Activated naive CD4-positive, alpha-beta T cell treated with anti-CD3 and anti-CD28 coated beads, Interleukin-2, amount 10 ng/mL, durations not matched to agents 7 days and 5 days (primary cell): ENCODE measurements at places on chromosomes 6 and 20.

- peak; percentile 97 for DNase-seq
These were observed 60.6 kb downstream of the FAM217A start for GRCh38 chr6:4018171-4018923.

- no peak for DNase-seq
These were observed 43.2 kb upstream of the GABRR1 start for GRCh38 chr6:89260310-89260709.

DNA sequence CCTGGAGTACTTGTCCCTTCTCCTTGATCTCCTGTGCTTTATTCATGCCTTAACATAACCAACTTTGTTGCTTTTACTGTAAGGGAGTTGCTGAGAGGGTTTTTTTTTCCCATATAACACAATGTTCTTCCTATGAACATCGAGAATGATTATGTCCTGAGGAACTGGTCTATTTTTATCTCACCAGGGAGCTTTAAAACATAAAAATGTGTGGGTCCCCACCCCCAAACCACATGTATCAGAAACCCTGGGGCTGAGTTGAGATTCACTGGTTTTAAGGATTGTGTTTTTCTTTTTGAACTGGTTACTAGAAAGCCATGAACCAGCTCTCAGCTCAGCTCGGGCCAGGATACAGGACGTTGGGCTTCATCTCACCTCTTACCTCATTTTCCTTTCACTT is 118.5 kb upstream of the JAG1 start:
- no peak for DNase-seq

DNA sequence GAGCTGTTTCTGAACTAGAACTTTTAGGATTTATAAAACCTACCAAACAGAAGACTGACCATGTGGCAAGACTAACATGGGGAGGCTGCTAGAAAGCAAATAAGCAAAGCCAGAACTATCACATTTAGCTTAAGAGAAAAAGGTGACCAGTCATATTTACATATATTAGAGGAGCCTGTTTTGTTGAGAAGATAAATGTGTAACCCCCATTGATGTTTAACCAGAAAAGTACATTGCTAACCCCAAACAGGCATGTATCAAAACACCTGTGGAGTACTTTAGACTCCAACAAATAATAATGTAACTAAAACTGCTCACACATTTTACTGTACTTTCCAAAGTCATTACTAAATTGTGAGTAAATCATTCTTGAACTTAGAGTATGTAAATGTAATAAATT is 35.0 kb downstream of the AKIRIN2 start:
- no peak for DNase-seq

DNA sequence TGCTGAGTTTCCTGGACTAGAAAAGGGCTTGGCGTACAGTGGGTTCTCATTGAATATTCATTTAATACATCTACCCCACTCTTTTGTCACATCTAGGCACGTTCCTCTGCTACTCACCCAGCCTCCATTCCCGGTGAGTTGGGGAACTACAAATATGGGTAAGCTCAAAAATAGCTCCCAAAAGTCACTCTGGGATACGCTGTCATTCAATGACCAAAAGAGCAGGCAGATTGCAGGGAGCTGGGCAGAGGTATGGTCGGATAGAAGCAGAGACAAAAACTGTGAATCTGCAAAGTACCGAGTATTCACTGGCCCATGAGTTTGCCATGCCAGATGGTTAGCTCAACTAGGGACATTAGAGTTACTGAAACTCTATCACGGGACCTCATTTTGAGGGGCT is 103.9 kb upstream of the SASH1 start:
- no peak for DNase-seq

DNA sequence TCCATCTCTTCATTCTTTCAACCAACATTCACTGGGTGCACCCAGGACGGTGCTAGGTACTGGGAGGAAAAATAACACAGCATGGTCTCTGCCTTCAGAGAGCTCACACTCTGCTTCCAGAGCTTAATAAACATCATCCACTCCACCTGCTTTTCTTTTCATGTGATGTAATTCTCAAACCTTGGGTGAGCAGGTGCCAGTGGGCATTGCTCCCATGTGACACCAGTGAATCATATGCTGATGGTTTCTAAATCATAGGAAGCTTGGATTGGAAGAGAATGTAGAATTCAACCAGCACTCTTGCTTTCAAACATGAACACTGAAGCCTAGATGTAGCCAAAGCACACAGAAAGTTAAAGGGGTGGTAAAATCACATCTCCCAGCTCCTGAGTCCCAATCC is 189.8 kb downstream of the FOXA2 start:
- no peak for DNase-seq

GRCh38 chr20:54572665-54573435 is 97.5 kb downstream of the DOK5 start:
- no peak for DNase-seq

DNA sequence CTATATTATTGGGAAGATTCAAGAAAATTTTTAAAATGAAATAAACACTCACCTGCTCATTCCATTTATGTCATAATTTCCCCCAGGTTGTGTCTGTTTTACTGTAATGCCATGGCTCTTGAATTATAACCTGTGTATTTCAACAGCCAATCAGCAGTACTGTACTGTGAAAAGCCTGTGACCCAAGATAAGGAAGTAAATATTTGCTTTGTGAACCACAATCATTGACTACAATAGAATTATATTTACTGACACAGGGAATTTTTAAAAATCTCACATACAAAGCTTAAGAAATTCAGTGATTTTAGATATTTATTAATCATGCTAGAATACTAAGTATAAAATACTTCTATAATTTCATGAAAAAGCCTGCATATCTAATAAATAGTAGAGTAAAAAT is 6.0 kb downstream of the RGS17 start:
- no peak for DNase-seq

- DNase-seq = no peak
These were observed 117.6 kb upstream of the TMEM181 start for GRCh38 chr6:158442306-158442705.

DNA sequence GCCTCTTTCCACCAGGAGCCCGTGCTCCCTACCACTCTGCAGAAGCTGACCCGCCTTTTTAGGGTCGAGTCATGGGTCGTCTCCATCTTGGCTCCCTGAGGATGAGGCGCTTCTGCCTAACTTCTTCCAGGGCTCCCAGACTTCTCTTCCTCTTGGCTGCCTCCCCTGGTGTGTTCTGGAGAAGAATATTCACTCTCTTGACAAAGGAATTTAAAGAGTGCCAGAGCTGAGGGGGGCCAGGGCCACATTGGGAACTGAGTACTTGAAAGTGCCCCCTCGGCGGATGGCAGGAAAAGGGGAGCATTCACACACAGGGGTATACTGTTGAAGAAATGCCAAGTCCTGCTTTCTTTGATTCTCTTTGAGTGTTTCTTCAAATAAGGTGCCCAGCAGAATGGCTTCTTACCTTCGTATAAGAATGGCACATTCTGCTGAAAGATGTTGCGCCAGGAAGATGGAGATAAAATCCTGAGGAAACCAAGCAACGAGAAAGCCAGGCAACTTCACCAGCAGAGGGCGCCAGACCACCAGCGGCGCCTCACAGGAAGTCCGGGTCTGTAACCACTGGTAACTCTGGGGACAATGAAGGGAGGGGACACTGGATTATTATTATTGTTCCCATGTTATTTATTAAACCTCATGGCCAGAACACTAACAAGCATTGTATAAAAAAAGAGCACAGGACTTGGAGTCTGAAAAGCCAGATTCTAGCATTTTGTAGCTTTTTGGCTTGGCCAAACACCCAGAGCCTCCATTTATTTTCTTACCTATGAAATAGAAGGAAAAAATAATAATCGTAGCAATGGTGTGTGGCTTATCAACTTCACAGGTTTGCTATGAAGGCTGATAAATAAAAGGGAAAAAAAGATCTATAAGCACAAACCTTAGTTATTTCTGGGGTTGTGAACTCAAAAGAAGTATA is 176.7 kb downstream of the HACE1 start:
- peak; percentile 77 for DNase-seq

DNA sequence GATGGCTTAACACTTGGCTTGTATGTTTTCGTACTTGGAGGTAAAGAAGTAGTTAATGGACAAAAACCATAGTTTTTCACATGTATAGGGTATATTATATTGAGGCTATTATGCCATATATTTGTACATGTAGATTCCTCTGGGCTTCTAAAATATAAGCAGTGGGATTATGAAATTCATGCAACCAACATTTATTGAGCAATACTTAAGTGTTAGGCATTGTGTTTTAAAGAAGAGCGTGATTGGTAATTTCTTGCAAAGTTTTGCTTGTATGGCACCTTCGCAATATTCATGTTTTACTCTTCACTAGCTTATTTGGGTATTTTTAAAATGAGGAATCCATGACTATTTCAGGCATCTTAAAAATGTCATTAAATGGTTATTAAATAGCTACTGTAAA is 2.5 kb downstream of the TULP4 start:
- no peak for DNase-seq

- peak; percentile 80 for DNase-seq
These were observed 3.0 kb downstream of the E2F3 start for GRCh38 chr6:20404641-20405032.

DNA sequence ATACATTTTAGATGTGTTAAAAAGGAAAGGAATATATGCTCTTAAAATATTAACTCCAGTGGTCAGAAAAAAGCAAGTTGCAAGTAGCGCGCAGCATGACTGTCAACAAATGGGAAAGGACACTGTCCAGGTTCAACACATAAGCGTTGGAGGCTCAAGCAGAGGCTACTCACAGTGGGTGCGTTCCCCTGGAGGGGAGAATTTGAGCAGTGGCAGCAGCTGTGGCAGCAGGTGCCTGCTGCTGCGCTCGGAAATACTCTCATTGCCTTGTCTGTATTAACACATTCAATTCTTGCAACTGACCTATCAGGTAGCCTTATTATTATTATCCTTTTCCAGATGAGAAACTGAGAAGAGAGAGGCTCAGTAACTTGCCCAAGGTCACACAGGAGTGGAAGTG is 21.9 kb upstream of the CCN6 start:
- DNase-seq = no peak

DNA sequence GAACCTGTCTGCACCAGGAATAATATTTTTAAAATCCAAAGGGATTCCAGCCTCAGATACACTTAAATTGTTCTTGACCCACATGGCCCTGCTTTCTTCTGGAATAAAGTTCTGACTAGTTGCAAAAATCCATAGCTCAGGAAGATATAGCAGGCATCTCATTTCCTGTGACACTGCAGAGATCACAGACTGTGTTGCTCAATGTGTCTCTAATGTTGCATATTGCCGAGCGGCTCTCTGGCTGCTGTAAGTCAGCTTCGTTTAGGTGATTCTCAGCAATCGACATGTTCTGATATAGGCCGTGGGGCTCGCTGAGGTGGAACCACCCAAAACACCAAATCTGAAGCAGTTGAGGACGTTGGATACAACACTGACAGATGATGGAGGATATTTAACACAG is 498.3 kb upstream of the AGPAT4 start:
- no peak for DNase-seq

- DNase-seq = no peak
These were observed 101.4 kb downstream of the CDH4 start for GRCh38 chr20:61353261-61354000.

DNA sequence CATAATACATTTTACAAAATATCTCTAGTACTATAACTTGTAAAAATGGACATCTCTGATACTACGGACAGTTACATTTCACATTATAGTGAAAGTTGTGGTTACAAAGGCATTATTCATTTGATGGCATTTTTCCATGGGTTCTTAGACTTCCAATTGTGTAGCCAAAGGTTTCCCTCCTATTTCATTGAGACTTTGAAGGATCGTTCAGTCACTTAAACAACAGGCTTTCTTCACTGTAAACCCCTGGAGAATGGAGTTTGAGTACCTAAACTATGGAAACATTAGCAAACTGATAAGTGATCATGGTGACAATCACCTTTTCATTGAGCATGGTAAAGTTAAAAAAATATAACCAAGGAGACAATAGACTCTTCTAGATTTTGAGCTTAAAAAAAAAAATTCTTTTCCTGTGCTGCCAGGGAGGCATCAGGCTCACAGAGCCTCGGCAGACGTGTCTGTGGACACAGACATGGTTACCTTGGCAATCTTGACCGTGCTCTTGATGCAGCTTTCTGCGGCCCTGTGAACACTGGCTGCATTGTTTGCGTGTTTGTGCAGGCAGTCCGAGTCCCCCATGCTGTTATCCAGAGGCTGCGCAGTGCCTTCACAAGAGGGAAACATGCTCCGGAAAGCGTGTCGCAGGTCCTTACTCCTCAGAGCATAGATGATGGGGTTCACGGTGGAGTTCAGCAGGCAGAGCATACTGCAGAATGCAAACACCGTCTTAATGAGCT is 22.6 kb downstream of the CNR1 start:
- DNase-seq = no peak

DNA sequence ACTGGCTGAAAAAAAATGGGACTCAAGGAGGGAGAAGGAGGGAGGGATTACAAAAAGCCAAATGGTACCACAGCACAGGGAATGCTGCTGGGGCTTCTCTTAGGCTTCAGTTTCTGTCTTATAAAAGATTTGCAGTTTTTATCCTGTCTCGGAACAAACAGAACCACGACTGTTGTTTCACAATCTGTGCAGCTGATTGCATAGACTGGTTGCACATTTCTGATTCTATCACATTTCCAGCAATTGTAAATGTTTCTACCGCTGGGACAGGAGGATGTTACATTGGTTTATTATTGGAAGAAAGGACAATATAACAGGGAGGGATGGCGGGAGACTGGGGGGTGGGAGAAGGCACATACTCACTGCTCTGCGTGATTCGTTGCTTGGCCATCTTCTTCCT is 73.5 kb upstream of the ARID1B start:
- no peak for DNase-seq

DNA sequence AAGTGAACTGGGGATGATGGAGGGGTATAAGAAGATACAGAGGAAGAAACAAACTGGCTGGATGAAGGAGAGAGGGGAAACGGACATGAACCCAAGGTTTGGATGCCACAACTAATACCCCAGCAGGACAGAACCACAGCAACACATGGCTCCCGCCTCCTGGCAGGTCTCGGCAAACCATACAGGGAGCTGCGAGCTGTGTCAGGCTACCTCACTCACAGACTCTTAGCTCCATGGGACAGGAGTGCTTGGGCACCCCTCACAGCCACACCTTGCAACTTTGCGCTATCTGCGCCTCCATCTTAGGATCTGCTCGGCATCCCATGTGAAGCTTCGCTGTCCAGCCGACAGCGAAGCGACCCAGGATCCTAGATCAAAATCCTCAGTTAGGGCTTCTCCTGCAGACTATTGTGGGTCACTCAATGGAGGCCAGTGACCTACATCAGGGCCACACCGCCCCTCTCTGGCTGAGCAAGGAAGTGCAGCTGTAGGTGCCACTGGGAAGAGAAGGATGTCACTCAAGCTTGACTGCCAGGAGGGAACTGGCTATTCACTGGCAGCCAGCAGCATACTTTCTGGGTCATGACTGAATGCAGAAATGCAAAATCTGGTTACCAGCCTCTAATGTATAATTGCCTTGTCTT is 174.4 kb upstream of the RIN2 start:
- peak; percentile 56 for DNase-seq
